Stimulated activated CD8-positive, alpha-beta memory T cell treated with anti-CD3 and anti-CD28 coated beads, Interleukin-7, amount 100 ng/mL, for 1 hour (primary cell): ENCODE measurements at places on chromosomes 5 and 9.

DNA sequence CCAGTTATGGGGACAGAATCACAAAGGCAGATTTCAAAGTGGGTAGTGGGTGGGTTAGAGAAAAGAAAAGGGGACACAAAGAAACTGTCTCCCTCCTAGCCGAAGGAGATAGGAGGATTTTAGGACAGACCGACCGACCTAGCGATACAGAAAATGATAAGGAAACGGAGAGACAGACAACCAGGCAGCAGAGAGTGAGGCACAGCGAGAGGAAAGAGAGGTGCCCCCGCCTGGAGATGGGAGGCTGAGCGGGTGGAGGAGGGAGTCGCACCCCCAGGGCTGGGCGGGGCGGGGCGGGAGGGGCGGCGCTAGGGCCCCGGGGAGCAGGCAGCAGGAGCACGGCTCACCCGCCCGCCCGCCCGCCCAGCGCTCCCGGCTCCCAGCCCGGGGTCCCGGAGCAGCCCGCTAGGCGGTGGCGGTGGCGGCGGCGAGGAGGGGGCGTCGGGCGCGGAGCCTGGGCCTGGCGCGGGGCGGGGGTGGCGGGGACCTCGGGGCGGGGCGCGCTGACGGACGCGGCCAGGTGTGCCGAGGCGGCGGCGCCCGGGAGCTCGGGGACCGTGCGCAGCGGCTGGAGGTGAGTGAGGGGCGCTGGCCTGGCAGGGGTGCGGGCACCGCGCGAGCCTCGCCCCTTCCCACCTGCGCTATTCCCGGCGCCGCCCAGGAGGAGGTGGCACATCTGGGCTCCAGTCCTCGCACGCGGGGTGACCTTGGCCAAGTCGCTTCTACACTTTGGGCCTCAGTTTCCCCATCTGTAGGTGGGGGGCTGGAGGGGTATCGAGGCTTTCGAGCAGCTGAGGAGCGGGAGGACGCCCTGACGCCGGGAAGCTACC lies 15.9 kb upstream of the SYNPO start:
- no peak for DNase-seq

DNA sequence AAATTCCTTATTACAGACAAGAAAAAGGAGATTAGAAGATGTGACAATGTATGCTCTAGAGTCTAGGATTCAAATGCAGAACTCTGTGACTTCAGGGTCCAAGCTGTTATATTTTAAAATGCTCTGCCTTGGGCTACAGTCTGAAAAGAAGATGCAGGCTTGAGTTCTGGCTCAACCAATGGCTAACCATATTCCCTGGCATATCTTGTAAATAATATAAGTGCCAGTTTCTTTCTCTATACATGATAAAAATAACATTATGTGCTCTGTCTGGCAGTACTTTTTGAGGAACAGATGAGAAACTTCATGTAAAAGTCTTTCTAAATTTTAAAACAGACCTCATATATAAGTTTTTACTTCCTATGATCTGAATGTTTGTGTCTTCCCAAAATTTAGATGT lies 926.5 kb upstream of the CDH6 start:
- no peak for DNase-seq

DNA sequence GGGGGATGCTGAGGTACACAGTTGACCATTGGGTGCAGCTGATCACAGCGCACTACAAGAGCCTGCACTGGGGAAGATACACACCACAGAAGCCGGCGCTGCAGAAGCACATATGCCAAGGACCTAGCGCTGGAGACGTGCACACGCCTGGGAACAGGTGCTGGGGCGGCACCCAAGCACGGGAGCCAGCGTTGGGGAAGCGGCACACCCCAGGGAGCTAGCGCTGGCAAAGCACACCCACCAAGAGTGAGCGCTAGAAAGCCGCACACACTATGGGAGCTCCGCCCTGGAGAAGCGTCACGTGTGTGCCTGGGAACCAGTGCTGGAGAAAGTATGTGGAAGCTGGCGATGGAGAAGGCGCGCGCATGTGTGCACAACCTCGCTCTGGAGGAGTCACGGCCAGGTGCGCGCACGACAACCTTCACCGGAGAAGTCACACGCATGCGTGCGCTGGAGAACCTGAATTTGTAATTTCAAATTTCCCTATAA lies 4.5 kb downstream of the FANCC start:
- DNase-seq = no peak

- DNase-seq = no peak
Measured at GRCh38 chr5:429453-430188, 13.4 kb upstream of the EXOC3 start.

- DNase-seq = no peak
Measured at GRCh38 chr9:20405078-20405477, 217.2 kb downstream of the MLLT3 start.

- no peak for DNase-seq
Measured at GRCh38 chr9:79408617-79409016, 163.1 kb upstream of the TLE4 start.

GRCh38 chr5:66633754-66634153 lies 37.6 kb downstream of the MAST4 start:
- no peak for DNase-seq

DNA sequence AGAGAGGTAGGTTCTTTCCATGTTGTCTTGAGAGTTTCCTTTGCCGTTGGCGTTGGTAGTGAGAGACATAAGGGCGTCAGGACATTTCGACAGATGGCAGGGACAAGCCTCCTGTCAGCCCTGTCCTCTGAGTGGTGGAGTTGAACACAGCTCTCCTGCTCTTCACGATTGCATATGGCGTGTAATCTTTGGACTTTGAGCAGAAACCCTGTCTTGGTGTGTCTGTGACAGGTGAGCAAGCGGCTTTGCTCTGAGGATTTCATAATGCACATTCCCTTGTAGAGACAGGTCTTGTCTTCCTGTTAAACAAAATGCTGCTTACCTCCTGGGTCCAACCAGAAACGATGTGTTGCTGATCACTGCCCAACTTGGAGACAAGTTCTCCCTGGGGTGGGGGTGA lies 146.5 kb downstream of the NXNL2 start:
- no peak for DNase-seq

DNA sequence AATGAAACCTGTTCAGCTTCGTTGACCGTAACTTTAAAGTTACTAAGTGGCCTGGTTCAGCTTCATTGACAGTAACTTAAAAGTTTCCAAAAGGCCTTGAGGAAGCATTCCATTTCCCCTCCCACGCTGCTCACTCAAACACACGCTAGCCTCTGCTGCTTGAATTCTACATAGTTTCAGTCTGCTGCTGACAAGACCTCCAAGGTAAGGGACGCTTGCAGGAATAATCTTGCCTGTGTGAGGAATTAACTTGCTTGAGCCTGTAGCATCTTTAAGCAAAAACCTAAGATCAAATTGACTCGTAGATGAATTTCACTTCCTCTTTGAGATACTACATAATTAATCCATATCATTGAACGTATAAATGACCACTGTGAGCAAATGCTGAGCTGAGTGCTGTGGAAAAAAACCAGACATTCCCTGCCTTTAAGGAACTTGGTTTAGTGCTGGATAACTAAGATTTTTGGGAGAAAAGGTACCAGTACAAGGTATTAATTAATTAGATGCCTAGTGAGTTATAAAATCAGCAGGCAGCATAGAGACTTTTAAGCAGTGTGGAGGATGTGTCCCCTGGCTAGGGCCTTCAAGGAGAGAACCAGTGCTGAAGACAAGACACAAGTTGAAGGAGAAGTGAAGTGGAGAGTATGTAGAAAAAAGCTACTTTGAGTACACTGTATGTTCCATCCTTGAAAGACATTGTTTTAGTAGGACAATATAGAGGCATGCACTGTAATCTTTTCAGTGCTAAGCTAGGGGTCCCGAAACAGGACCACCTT lies 39.2 kb downstream of the GRAMD2B start:
- DNase-seq = no peak

DNA sequence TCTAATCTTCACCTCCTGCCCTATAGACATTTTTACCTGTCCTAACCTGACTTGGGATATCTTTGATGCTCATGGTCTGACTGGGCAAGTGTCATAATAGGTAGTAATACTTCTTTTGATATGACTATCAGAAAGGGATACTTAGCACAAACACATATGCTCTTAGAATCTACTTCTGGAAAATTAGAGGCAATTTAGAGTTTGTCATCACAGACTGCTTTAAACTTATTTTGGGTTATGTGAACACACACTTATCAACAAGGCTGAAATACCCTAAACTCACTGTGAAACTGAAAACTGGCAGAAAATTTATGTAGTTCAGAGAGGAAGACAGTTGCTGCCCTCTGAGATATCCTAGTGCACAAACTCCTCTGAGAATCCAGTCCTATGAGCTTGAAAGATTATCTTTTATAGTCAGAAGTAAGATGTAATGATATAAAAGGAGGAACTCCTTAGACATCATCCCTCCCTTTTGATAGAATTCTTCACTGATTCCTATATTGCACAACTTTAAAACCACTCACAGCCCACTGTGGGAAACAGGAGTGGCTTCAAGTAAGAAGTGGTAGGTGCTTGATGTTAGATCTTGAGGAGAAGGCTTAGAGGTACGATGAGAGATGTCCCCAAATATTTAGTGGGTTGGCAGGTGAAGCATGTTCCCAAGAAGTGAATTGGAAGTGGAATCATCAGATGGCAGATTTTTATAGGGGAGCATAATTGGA lies 273.3 kb downstream of the MAN2A1 start:
- no peak for DNase-seq

GRCh38 chr5:59130431-59130830 lies 547.6 kb downstream of the RAB3C start:
- no peak for DNase-seq
